ENCODE measurements at places on chromosomes 13 and 19.
A peak's percentile ranks its signal among the peaks of the same experiment; 100 is the strongest.

DNA sequence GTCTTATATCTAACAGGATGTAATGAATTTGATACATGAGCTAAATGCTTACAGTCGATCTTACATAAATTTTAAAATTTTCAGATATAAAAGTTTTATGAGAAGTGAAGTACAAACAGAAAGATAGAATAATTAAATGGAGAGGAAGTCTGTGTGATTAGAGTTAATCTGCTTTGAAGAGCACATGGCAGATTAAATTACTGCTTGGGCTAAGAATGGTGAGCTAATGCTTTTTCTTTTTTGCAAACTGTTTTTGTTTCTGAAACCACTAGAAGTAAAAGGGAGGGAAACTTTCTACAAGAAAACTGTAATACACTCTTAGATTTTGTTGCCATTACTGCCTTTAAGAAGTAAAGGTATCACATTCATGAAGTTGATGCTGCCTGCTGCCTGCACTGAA lies 96.3 kb upstream of the SPRY2 start:
- no peak for DNase-seq

GRCh38 chr13:51644654-51645053 lies 60.4 kb downstream of the WDFY2 start:
- DNase-seq, result peak; percentile 40

DNA sequence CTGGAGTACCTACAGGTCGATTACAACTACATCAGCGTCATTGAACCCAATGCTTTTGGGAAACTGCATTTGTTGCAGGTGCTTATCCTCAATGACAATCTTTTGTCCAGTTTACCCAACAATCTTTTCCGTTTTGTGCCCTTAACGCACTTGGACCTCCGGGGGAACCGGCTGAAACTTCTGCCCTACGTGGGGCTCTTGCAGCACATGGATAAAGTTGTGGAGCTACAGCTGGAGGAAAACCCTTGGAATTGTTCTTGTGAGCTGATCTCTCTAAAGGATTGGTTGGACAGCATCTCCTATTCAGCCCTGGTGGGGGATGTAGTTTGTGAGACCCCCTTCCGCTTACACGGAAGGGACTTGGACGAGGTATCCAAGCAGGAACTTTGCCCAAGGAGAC lies 4.7 kb downstream of the SLITRK5 start:
- DNase-seq, result no peak

DNA sequence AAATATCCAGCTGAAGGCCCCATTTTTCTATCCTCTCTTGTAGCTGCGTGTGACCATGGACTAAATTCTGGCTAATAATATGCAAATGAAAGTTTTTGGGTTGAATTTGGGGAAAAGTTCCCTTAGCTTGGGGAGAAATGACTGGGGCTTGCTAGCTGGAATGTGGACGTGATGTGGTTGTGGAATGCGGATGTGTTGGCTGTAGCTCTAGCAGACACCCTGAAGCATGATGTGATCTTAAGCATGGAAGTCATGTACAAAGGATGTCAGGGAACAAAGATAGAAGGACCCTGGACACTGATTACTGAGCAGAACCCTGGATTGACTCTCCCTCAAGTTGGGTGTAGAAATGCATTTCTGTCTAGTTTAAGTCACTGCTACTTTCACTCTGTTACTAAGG lies 25.4 kb upstream of the SCEL start:
- DNase-seq, result no peak

DNA sequence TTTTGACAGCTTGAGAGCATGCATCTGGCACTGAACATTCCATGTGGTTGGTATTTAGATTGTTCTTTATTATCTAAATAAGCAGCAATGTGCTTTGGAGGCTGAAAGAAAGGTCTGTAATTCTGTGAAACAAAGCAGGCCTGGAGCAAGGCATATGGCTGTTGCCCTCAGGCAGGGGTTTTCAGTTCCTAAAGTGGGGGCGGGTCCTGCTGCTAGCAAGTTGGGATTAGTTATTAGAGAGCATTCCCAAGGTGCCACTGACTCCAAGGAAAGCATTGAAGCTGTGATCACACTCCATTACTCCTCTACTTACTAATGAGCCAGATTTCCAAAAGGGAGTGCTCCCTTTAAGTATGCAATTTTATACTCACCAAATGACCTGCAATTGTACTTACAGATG lies 432.2 kb downstream of the OLFM4 start:
- DNase-seq, result no peak

- peak; percentile 80 for DNase-seq
These were observed 9.5 kb upstream of the ZNF541 start for GRCh38 chr19:47582320-47582909.

- no peak for DNase-seq
These were observed 5.3 kb downstream of the MLNR start for GRCh38 chr13:49225223-49226042.

GRCh38 chr13:20119960-20120359 lies 40.9 kb downstream of the GJA3 start:
- no peak for DNase-seq

DNA sequence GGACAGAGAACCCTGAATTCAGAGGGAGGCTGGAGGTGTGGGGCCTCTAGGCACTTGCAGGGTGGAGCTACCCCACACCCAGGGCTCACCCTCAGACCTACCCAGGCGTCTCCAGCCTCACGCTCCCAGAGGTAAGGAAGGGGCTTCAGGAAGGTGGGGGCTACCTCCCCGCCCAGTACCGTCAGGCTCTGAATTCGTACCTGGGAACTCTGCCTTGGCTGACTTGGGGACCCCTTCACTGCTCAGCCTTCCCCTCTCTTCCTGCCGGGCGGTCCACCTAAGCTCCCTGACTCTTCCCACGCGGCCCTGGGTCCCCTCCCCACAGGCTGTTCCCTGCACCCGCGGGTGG lies 28.5 kb upstream of the PARP4 start:
- no peak for DNase-seq

DNA sequence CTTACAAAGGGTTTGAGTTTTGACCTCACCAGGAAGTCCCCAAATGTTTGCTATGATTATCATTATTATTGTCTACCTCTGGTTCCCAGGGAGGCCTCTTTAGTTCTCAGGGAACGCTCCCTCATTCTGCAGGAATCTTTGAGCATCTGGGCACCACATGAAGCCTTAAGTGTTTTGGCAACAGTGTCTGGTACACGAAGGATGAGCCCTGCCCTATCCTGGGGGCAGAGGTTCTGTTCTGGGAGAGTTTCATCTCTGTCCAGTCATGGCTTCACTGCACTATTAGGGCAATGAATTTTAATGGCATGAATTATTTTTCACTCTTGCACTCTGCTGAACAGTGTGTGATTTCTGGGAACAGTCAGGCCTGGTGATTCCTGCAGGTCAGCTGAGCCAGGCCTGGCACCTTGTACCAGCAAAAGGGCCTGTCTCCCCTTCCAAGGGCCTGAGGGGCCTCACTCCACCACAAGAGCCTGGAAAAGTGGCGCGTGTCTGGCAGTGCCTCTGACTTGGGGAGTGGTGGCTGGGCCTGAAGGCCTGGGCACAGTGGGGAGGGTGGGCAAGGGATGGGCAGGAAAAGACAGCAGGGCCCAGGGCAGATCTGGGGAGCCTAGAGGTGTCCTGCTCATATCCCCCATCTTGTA lies 4.6 kb downstream of the FAM187B start:
- DNase-seq, result no peak

- no peak for DNase-seq
These were observed 29.8 kb downstream of the DZIP1 start for GRCh38 chr13:95614641-95615245.

GRCh38 chr13:39918620-39919236 lies 263.3 kb downstream of the COG6 start:
- DNase-seq, result no peak

DNA sequence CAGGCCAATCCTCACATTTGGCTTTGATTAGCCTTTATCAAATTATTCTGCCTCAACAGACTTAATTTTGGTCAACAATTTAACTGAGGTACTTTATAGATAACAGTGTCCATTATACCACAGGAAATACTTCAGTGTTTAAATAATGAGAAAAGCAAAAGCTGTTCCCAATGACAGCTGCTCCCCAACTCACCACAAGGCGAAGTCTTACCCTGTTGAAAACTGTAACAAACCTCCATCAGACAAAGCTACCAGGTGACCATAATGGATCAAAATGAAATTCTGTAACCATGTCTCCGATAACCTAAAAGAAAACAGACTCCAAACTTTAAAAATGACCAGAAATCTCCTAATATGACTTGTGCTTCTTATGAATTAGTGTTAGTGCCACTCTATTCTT lies 50.3 kb downstream of the ZNF44 start:
- DNase-seq, result no peak

DNA sequence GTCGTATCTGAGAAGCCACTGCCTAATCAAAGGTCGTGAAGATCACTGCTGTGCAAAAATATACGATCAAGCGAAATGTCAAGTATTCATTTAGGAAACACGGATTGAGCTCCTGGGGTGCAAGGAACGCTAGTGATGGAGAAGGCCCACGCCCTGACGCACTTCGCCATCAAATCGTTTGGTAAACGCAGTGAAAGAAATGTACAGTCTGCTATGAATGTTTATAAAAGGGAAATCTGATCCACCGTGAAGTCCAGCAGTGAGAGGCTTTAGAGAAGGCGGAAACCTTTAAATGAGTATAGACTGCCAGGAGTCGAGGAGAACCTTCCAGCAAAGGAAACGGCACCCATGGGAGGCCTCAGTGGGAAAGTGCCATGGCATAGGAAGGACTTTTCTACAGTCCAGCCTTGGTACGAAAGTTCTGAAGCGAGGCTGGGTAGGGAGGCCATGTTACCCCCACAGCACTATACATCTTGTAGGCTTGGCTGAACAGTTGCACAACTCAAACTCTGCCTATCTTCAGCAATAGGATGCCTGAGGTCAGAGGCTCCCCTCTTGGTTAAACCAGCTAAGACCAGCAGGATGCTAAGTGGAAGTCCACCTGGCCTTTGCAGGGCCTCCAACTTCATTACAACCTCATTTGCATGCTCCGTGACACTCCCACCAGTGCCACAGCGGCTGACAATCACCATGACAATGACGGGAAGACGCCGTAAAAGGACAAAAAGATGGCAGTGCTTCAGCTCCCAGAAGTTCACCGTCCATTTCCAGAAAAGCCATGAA lies 20.4 kb downstream of the PCID2 start:
- peak; percentile 68 for DNase-seq

DNA sequence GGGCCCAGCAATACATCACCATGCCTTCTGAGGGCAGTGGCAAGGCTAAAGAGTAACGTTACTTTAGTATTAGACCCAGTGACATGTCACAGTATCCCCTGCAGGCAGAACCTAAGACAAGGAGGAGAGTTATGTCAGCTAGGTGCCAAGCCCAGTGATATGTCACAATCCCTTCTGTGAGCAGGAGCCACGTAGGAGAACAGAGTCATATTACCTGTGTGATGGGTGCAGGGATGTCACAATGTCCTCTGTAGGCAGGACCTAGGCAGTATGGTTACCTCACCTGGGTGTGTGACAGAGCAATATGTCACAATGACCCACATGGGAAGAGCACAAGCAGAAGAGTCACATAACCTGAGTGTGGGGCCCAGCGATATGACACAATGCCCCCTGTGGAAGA lies 121.8 kb downstream of the ZNF675 start:
- DNase-seq, result no peak

- DNase-seq, result peak; percentile 23
These were observed 18.7 kb upstream of the ZNF888 start for GRCh38 chr19:52941941-52942385.
